ENCODE measurements at places on chromosomes 2 and 18. TPM values are rescaled to one million over a fixed set of nuclear protein-coding genes. Genes with fewer than 3 reads are reported as not detected.

The CSRNP3 gene
- 4.1 TPM for total RNA-seq

The VAMP8 gene
- 16.9 TPM for total RNA-seq

The CLEC4F gene
- 0.08 TPM for total RNA-seq

The TCF23 gene
- total RNA-seq = not detected

DNA sequence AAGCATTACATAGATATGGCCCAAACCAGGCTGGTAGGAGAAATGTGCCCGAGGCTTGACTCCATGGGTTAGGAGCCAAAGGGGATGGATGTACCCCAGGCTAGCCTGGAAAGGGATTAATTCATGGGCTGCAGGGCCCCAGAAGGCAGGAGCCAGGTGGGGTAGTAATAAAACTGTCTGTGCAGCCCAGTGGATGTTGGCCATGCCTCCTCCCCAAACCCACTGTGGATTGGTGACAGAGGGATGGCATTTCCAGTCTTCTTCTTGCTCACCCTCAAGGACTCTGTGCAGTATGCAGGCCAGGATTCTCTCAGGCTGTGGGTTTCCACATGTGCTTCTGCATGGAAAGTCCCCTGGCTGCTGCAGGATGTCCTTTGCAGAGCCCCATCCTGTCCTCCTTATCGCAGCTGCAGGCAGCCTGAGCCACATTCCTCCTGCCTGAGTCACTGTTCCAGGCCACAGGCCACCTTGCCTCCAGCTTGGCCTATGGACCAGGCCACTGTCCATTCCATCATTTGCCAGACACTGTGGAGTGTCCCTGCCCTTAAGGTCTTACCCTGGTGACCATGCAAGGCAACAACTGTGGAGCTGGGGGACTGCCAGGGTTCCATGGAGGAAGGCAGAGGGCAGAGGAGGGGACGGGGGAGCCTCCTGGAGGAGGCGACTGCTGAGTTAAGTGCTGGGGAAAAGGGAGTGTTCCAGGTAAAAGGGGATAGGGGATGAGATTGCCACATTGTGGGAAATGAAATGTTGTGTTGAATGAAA is 38.9 kb downstream of the INO80C start:
- DNase-seq = peak; percentile 73

DNA sequence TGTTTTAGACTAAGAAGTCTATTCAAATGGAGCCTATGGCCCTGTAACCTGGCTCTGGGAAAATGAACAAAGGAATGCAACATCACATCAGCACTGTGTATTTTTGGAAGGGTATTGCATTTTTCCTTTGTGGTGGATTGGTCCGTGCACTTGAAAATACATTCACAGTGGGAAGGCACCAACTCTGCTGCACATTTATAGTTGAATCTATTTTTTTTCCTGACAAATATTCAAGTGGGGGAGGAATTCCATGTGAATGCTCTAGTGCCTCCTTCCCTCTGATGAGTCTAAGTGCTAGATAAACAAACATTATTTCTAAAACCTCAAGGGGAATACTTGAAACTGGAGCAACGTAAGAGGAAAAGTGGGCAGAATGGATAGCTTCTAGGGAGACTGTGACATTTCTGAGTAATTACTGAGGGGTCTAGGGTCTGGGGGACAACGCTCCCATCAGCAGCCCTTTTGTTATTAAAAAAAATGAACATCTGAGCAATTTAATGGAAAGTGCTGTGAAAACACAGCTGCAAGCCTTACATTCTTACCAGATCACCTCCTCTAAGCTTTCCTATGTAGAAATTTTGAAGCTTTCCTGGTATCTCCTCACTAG is 208.2 kb downstream of the SLC8A1 start:
- DNase-seq = no peak

DNA sequence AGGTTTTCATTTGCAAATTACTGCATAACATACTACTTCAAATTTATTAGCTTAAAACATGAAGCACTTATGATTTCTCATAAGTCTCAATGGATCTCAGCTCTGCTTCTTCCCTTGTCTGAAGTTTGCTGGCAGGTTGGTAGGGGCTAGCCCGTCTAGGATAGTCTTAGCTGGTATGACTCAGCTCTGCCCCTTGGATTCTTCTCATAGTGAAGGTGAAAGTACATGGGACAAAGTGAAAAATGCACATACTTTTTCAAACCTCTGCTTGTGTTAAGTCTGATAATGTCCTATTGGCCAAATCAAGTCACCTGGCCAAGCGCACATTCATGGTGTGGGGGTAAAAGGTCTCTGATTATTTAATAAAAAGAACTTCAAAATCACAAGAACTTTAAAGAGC is 184.8 kb upstream of the VWC2L start:
- no peak for DNase-seq

DNA sequence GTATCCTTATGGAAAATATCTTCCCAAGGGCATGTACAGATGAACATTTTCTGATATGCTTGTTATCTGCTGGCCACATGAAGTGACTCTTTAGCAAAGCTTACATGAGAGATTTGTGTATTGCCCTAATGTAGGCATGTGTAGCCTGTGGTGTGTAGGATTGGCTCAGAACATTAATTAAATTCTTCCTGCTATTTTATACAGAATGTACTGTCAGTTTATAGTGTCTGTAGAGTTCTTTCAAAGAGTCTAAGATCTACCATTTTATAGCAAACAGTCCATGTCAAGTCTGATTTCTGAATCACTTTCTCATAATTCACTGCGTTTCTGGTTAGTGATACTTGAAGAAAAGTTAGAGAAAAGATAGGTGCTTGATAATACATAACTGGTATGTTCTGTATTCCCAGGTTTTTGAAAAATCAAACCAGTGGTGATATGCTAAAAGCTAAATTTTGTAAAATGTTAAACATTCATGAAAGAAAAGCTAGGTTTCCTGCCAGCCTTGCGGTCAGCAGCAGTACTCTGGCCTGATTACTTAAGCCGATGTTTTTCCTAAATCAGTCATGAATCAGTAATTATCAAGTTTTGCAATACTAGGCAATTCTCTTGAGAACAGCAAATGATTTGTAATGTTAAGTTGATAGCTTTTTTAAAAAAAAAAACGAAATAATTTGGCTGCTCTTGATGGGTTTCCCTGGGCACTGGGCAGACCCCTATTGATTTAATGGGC is 30.9 kb upstream of the EFEMP1 start:
- DNase-seq = no peak

DNA sequence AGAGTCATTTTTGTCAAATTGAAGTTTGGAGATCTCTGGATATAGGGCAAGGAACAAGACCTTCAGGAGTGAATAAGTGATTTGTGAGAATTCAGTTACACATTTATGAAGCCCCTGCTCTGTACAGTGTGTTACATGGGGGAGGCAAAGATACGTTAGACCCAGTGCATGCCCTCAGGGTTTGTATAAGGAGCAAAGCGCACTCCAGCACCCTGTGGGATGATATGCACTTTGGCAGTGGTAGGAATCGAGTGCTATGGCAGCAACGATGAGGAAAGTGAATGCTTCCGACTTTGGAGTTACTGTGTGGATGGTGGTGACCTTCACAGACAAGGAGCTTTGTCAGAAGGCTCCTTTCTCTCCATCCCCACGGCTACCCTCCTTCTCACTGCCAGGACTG is 74.3 kb upstream of the ALPP start:
- DNase-seq = no peak

DNA sequence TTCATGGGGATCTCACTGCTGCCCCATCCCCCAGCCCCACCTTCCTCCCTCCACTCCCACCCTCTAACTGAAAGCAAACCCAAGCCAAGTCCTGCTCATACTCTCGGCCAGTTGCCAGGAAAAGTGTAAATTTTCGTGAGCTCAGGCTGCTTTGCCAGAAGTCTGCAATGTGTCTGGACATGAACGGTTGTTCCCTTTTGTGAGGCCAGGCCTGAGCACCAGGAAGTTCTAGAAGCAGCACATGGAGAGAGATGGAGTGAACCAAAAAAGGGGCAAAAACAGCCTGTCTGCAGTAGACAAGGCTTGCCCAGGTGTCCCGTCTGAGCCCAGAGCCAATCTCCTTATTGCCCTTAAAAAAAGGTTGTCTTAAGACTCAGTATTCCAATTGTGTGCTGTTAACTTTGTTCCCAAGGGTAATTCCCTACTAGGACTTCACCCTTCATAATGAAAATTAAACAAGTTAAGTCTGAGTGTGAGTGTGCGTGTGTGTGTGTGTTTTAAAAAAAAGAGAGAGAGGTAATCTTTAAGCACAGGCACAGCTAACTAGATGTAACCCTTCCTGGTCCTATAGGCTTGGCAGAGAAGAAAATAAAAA is 247.1 kb downstream of the BCL11A start:
- no peak for DNase-seq

GRCh38 chr18:39713961-39714360 is 2148.4 kb upstream of the CELF4 start:
- DNase-seq = no peak

DNA sequence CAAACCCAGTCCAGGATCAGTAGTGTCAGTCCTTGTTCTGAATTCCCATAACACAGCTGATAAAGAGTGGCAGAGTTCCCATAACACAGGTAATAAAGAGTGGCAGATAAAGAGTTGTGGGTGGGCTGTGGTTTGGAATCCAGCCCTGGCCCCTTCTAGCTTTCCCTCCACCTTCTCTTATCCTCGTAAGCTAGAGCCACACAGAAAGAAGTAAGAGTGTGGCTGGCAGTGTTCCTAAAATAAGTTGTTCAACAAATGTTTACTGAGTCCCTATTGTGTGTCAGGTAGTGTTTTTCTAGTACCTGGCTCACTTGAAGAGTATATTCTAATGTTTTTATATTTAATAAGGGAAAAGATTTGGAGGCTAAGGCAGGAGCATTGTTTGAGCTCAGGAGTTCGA is 65.0 kb upstream of the BCL2L11 start:
- DNase-seq = no peak

GRCh38 chr2:164719996-164720941 is 99.0 kb upstream of the GRB14 start:
- no peak for DNase-seq

DNA sequence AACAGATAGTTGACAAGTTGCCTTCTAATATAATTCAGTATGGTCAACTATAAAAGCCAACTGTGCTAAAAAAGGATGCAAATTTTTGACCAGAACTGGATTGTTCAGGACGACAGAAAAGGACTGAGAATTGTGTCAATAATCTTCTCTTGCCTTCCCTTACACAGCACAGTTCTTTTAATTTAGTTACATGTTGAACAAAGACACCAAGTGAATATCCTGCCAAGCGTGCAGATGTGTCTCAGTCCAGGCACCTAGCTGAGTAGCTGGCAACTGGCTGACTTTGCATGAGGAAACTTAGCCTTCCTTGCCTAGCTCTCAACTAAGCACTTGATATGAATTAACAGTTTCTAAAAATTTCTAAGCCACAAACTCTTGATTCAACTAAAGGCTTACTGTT is 801.4 kb downstream of the BCL11A start:
- no peak for DNase-seq

DNA sequence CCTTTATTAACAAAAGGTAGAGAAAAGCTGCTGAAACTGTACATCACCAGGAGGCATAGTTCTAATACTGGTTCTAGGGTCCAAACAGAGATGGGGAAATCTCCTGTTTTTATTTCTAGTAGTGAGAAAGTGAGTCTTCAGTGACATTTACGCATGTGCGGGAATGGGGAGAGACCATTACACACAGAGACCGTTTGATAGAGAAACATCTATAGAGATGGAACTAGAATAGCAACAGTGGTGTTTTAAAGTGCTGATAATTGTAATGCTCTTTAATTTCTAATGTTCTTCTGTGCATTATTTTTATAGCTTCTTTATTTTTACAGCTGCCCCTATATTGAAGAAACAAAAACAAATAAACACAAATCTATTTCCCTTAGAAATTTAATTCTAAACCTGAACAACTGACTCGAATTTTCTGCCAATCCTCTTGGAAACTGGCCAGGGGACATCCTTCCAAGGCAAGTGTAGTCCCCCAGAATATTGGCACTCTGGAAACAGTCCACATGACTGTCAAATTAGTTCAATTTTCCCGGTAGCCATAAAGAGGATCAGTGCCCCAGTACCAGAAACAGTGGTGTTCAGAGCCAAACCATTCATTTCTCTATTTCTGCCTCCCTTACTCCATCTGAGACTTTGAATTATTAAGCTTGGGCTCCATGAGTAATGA is 260.9 kb downstream of the ICOS start:
- no peak for DNase-seq

- DNase-seq = peak; percentile 74
Measured at GRCh38 chr2:176490061-176490861, 221.0 kb downstream of the MTX2 start.

DNA sequence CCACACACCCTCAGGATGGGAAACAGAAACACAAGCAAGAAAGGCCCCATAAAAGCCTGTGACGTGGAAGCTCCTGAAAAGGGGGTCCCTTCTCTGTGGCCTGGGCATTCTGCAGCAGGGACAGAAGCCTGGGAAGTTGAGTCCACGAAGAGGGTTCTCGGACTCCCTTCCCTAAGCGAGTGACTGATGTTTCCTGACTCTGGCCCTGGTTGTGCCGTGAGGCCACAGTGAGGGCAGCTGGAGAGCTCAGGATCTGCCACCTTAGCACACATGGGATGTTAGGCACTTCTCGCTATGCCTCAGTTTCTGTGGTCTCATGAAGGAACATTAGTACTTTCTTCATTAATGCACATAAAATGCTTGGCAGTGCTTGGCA is 87.2 kb upstream of the ZFP36L2 start:
- no peak for DNase-seq
